ENCODE measurements at places on chromosomes 5 and 9.

- no peak for DNase-seq
These were observed 6.6 kb upstream of the TMEFF1 start for GRCh38 chr9:100466171-100466828.

GRCh38 chr5:178116143-178116885 lies 3.0 kb downstream of the N4BP3 start:
- DNase-seq, result no peak

DNA sequence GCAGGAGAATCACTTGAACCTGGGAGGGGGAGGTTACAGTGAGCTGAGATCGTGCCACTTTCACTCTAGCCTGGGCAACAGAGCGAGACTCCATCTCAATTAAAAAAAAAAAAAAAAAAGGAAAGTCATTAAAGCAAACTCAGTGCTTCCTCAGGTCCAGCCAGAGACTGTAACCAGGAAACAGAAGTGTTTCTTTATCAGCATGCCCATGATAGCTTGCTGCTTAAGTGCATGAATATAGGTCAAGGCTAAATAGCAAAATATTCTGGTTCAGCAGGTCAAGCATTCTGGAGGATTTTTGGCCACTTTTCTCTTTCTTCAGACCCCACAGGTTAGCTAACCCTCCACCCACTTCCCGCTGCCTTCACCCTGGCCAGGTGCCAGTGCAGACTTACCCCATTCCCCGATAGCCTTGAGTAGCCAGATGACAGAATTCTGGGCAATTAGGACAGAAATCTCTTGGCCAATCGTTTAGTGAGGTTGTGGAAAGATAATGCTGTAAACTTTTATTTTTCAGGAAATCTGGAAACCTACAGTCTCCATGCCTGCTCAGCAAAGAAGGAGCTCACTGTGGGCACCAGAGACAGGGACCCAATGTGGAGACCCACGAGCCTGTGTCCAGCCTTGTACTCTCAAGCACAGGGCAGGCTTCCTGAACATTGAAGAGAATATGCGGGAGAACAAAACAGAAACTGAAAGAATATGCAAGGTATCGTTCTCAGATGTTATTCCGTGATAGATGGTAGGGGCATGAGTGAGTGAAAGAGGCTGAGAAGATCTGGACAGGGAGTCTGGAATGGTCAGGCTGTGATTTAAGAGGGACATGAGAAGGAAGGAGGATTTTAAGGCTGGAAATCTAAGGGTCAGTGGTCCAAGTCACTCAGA lies 4.2 kb upstream of the UGT3A2 start:
- DNase-seq, result no peak

DNA sequence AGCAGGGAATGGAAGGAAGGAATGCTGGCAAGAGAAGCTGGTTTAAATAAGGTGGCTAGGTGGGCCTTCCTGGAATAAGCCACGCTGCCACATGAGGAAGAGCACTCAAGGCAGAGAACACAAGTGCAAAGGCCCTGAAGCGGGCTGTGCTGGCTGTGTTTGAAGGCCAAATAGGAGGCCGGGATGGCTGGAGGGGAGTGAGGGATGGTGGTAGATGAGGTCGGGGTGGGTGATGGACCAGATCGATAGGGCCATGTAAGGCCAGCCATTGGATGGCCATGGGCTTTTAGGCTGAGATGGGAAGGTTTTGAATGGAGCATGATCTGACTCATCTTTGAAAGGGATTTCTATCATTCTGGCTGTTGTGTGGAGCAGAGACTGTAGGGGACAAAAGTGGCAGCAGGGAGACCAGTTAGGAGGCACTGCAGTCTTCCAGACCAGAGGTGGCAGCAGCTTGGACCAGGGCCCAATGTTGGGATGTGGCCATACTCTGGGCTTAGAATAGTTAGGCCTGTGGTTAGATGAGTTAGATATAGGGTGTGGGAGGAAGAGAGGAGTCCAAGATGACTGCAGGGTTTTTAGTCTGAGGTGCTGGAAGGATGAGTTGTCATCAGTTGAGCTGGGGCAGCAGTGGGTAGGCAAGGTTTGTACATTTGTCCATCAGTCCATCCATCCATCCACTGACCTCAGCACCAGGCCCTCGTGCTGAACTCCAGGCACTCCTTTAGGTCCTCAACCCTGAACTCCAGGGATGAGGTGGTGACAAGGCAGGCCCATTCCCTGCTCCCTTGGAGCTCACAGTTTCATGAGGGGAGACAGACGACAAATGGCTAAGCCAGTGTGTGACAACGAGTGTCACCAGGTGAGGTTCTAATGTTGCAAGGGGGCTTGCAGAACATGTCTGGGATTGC lies 30.3 kb downstream of the NDST1 start:
- no peak for DNase-seq

DNA sequence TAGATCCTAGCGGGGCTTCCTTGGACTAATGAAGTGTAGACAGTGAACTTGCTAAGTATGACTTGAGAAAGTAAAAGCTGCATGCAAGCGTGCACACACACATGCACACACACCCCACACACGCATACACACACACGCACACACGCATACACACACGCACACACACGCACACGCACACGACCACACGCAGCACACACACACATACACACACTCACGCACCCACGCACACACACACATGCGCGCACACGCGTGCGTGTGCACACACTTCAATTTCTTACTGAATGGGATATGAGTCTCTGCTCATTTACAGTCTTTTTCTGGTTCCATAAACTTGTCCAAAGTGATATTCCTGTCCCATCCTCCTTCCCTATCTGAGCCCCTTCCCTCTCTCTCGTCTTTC lies 41.2 kb downstream of the MSX2 start:
- DNase-seq, result no peak

DNA sequence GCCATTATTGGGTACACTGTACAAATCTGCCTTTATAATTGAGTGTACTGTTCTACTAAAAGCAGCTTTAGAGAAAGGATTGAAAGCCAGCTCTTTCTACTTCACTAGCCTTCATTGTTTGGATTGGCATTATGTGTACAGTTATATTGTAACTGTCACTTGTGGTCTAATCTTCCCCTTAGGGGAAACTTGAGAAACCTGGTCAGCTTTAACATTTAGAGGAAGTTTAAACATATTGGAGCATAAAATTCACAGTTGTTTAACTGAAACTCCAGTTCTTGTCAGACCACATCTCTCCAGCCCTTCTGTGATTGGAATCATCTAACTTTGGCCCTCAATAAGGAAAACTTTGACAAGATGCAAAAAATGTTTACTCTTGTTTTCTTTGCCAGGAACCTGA lies 24.6 kb downstream of the PIK3R1 start:
- no peak for DNase-seq

DNA sequence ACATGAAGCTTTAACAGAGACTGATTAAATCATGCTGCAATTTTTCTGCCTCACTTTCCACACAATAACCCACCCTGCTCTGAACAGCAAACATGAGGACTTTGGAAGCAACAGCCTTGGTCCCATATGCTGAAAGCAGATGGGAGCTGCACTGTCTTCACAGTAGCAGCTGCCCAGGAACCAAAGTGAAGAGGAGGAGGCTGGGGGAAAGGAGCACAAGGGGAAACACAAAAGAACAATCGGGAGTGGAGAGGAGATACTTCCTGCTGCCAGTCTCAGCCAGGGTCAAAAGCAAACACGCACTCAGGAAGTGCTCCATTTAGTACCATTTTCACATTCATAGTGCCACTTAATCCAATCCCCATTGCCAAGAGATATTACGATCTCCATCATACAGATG lies 183.3 kb upstream of the PUM3 start:
- DNase-seq, result no peak

GRCh38 chr5:162990856-162991497 lies 446.4 kb upstream of the CCNG1 start:
- no peak for DNase-seq

- no peak for DNase-seq
These were observed 176.9 kb downstream of the PALM2AKAP2 start for GRCh38 chr9:109956717-109957440.

DNA sequence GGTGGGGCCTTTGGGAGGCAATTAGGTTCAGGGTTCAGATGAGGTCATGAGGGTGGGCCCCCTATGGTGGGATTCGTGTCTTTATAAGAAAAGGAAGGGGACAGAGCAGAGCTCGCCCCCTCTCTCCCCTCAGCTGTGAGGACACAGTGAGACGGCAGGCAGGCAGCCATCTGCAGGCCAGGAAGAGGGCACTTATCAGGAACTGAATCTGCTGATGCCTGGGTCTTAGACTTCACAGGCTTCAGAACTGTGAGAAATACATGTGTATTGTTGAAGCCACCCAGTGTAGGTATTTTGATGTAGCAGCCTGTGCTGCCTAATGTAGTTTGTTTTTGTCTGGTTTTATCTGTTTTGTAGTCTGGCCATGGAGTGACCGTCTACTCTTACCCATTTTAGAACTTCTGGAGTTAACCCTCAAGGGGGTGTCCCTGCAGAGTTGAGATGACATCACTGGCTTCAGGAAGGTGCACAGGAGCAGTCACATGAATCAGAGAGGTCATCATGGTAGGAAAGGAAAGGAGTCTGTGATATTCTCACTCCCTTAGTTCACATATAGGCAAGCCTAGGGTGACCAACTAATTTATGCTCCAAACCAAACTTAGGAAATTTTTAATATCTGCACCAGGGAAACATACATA lies 71.0 kb downstream of the LRRC70 start:
- DNase-seq, result no peak

DNA sequence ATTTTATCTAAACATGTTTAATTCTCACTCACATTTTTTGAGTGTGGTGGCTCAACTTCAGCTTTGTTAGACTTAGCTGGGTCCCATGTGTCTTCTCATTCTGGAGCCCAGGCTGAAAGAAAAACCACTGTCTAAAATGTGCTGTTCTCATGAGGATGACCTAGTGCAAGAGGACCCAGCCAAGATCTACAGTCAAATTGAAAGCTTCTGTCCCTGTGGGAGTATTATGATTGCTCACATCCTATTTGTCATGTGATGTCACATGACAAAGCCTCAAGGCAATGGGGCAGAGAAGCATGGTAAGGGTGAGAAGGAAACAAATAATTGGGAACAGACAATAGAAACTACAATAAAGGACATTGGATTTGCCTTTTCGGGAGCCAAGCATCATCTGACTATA lies 113.4 kb upstream of the ASTN2 start:
- no peak for DNase-seq

GRCh38 chr5:56072863-56073766 lies 78.4 kb upstream of the IL6ST start:
- DNase-seq, result no peak
